ENCODE measurements at places on chromosomes 11 and 22.

GRCh38 chr11:72696866-72697700, 22.9 kb upstream of the PDE2A start:
- DNase-seq, result peak; percentile 29

- DNase-seq, result no peak
Measured at GRCh38 chr11:126392633-126393013, 37.1 kb downstream of the ST3GAL4 start.

GRCh38 chr11:44620328-44620725, 54.9 kb downstream of the CD82 start:
- DNase-seq, result no peak

- peak; percentile 68 for DNase-seq
Measured at GRCh38 chr11:46369458-46370152, 11.9 kb upstream of the MDK start.

GRCh38 chr11:57630171-57630570, 19.5 kb downstream of the YPEL4 start:
- DNase-seq, result no peak

- DNase-seq, result peak; percentile 83
Measured at GRCh38 chr22:50200461-50201190, at the start of gene SELENOO. Gene SELENOO (plus strand): TSS chr22:50201011. CDS start chr22:50201037, 26 bp downstream.

DNA sequence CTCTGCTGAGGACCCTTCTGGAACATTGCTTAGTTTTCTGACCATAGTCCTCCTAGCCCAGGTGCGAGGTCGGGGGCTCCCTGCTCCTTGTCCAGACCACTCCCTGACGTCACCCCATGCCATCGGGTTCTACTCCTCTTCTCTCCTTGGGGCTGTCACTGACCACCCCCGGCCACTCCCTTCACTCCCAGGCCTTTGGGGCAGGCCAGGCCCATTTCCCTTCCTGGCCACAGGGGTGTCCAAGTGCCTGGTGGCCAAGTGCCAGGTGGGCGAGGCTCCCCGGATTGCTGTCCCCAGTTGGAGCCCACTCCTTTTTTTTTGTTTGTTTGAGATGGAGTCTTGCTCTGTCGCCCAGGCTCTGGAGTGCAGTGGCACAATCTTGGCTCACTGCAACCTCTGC, 19.5 kb downstream of the MRGPRD start:
- no peak for DNase-seq

- DNase-seq, result peak; percentile 28
Measured at GRCh38 chr11:66070604-66071380, 720 bp downstream of the PACS1 start.

DNA sequence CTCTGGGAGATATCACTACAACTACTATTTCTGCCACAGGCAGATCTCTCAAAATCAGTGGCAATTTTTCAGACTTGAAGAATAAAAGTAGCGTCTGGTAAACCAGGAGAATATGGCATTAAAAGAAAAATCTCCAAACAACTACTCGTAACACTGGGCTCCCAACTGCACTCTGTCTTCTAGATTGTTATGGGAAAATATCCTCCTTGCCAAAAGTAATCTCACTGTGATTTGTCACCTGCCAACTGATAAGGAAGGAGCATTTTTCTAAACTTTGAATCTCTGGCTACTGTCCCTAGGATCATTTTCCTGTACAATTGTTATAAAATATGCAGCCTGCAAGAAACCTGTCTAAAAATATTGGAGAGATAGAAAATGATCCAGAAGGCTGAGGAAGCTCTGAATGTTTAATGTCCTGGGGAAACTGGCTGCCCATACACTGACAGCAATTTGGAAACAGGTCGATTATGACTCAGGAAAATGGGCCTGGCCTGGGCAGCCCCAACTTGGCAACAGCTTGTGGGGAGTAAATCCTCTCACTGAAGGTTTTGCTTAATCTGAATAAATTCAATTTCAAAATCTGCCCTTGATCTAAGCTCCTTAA, 90.5 kb upstream of the DBX1 start:
- DNase-seq, result no peak

GRCh38 chr11:104798789-104799188, 99.5 kb downstream of the CASP12 start:
- DNase-seq, result no peak

- no peak for DNase-seq
Measured at GRCh38 chr11:20226933-20227332, 66.7 kb upstream of the DBX1 start.

GRCh38 chr22:32411829-32412592, at the start of gene RTCB:
Gene RTCB (minus strand): TSS chr22:32412247. CDS start chr22:32412156, 91 bp downstream.
- peak; percentile 92 for DNase-seq
